Left ventricle myocardium inferior (tissue), 1 donor: ENCODE measurements at places on chromosomes 7 and 10.

DNA sequence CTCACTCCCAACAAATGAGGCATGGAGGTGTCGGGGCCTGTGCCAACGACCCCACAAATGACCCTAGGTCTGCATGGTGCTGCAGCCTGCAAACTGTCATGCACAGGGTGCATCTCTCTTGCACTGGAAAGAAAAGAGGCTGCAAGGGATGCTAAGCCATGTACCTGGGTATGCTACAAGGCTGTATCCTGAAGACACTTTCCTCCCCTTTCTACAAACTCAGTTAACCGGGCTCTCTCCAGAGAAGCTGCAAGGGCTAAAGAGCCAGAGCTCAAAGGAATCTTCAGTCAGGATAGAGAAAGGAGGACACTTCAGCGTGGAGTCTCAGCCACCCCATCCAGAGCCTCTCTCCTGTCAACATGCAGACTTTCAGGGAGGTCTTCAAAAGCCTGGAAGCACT is 449.0 kb downstream of the GRID1 start:
- no peak for DNase-seq

DNA sequence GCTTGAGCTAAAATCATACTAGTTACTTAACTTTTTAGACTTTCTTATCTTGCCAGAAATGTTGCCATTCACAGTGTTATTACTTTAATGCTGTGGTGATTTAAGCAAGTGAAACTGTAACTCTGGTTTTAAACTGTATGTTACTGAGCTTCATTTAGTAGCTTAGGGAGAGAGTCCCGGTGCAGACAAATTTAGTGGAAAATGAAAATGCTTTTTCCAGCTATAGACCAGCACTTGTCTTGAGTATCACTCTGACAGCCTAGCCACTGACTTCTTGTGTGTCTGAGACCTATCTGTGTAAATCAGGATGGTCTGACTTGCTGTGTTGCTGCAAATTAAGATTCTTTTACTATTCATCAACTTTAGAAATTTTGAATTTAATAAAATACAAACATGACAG is 200.8 kb downstream of the CACNB2 start:
- DNase-seq: no peak

- no peak for DNase-seq
Measured at GRCh38 chr7:159042581-159043101, 102.0 kb downstream of the VIPR2 start.

- no peak for DNase-seq
Measured at GRCh38 chr10:33073641-33074415, 115.8 kb upstream of the ITGB1 start.
